Effector CD4-positive, alpha-beta T cell (primary cell): ENCODE measurements at places on chromosomes 3 and 15.

- DNase-seq, result no peak
Observed at GRCh38 chr3:181851063-181851462, 139.3 kb downstream of the SOX2 start.

DNA sequence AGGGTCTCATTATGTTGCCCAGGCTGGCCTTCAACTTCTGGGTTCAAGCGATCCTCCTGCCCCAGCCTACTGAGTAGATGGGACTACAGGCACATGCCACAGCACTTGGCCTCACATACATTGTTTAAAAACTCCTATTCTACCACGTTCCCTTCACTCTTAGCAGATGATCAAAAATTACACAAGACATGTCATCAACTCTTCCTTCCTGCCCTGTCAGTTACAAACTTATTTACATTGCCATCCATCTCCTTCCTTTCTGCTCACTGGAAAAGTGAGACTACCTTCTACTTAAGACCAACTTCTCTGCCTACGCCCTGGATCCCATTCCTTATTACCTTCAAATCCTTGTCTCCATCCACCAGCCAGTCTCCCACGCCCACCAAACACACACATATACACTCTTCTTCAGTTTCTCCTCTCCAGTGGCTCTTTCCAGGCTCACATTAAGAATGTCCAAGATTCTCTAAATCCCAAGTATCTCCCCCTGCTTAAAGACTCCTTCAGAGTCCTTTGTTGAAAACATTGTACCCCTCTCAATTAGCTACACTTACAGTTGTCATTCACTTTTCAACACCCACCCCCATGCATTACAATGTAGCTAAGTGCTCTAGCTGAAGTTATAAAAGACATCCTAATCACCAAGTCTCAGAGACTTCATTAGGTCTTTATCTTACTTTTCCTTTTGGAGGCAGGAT, 4.3 kb downstream of the PEAK1 start:
- no peak for DNase-seq

DNA sequence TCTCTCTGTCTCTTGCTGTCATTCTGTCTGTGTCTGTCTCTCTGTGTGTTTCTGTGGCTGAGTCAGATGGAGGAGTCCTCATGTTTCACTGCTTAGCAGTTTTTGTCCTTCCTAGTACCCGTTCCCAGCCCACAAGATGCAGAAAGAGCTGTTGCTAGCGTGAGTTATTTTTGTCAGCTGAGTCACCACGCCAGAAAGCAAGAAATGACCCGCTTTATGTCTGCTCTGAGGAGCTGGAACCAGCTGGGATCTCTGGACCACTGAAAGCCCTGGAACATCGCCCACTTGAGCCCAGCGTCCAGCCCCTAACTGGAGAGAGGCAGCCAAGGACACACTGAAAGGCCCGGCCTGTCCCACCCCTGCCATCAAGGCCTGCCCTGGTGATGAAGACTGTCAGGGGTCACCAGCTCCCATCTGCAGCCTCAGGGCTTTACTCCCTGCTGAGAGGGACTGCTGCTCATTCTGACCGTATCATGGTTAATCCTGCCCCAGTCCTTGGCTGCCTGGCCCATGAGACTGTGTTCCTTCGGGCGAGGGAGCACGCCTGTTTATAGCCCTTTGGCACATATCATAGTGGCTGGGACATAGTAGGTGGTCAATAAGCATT, 101.7 kb upstream of the TPM1 start:
- DNase-seq, result no peak

- DNase-seq, result no peak
Observed at GRCh38 chr15:40746916-40747418, 8.1 kb downstream of the RMDN3 start.

DNA sequence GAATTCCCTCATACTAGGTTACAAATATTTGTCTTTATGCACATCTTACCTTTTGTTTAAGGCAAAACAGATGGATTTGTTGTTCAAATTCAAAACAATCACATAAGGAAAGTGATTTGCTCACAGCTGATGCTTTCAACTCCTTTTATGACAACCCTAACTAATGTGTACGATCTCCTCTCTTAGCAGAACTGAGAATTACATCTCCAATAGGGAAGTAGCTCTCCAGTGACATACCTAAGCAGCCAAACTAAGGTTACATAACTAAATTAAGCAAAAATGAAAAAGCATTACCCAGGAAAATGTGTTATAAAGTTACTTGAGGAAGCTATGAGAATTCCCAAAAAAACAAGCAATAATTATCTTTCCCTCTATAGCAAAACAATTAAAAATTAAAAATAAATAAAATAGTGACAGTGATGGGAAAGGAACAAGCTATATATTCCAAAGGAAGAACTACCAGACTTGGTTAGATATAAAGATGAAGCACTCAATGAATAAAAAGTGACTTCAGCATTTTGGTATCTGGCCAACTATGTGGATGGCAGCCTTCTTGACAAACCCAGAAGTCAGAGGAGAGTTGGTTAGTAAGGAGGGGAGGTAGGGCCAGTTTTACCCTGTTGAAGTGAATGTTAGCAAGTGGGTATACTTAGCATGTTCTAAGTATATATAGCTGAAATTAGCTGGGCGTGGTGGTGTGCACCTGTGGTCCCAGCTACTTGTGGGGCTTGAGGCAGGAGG, 32.4 kb downstream of the PEAK1 start:
- DNase-seq, result no peak

- DNase-seq, result peak; percentile 64
Observed at GRCh38 chr3:70550723-70551319, 238.4 kb upstream of the MDFIC2 start.
